Activated T-helper 9 cell treated with anti-CD3 and anti-CD28 coated beads, Interleukin-2, amount 50 U/mL, for 16 hours (primary cell): ENCODE measurements at places on chromosomes 6 and 20.
A peak's percentile ranks its signal among the peaks of the same experiment; 100 is the strongest.

DNA sequence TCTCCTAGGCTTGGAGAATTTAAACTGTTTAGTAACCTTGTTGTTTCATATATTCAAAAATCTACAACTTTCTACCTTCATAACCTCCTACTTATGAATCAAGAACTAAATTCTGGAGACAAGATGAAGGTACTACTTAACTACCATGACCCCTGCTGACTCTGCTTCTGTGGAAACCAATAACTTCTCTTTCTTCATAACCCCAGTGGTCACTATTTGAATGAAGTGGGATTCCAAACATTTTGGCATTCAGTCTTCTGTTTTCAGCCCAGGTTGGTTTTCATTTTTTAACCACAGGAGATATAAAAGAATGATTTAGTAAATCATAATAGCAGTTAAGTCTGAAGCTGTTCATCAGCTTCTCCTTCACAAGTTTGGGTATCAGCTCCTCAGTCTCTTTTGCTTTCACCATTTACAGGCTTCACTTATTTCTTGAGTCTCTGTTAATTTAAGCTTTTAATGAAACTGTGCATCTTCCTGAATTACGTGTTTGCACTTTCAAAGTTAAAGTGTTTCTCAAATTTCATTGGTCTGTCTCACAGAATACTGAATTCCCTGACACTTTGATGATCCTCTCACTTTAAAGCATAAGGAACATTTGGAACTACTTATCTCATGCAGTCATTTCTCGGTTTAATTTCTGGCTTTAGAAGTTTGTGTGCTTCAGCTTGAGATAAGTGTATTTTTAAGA is 9.5 kb downstream of the SENP6 start:
- DNase-seq = no peak

DNA sequence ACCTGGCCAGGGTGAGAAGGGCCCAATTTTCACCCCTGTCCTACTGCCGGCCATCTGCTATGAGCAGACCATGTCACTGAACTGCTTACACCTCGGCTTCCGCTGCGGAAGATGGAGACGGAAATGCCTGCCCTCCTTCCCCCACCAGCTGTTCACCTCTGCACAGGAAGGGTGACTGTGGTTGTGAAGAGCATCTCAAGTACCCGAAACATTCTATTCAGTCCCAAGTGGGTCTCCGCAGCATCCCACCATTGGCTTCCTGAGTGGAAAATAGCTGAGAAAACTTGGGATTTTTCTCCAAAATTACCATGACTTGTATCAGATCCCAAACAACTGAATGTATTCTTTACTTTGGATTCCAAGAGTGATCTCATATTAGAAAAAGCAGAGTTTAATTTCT is 16.1 kb downstream of the DOK5 start:
- DNase-seq = no peak

DNA sequence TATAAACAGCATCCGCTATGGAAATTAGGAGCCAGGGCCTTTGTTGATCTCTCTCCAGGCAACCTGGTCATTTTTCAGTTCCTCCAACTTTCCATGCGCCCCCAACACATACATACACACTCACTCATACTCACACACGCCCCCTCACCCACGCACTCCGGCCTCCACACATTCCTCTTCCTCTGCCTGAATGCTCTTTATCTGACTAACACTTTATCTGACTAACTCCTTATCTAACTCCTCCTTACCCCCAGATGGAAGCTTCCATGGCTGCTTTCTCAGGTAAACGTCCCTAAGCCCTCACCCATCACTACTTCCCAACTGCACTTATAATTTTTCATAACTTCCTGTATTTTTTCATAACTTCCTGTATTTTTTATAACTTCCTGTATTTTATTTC is 17.4 kb downstream of the CASS4 start:
- DNase-seq = peak; percentile 35

- DNase-seq = no peak
Measured at GRCh38 chr6:49653942-49654341, 17.3 kb upstream of the RHAG start.

DNA sequence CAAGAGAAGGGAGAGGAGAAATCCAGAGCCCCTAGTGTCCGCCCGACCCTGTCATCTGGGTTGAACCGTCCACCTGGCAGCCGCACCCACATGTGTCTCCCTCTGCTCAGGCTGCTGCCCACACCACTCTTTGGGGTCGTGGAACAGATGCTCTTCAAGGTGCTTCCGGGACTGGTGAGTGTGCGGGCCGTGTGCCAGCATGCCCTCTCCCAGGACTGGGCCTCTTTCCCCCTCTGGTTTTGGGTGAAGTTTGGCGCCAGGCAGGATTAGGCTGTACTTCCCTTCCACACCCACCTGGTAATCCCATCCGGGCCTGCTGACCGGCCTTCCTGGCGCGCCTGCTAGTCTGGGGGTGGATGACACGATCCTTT is 7.9 kb downstream of the BPIFB3 start:
- no peak for DNase-seq

DNA sequence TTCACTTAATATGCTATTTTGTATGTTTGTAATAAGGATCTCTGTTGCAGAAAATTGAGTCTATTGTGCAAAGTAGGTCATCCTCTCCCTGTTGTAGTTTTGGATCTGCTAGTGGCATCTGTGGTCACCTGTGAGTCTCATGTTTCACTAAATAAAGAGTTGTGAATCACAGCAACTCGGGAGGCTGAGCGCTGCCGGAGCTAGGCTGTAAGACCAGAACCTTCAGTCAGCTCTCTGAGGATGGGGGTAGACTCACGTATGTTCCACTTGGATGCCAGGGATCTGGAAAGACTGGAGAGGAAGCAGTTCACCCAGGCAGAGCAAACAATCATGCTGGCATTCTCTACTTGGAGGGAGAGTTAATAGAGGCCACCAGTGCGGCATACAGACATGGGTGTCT is 187.3 kb upstream of the FOXA2 start:
- DNase-seq = no peak

- DNase-seq = no peak
Measured at GRCh38 chr6:105192707-105193465, 13.1 kb upstream of the POPDC3 start.

DNA sequence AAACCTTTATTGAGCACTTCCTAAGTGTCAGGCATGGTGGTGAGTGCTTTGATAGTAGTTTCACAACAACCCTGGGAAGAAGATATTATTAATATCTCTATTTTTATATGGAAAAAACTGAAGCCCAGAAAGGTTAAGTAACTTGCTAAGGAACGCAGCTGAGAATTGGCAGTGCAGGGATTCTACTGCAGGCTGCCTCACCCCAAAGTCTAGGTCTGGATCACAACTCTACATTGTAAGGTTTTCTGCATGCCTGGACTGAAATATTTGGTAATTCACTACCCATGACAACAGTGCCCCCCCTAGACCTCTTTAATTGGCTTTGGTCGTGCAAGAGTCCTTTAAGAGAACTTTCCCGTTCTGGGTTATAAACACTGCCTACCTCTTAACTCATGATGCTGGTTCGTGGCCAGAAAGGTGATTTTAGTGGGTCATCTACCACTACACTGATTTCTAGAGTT is 67.1 kb upstream of the KCNQ5 start:
- no peak for DNase-seq

DNA sequence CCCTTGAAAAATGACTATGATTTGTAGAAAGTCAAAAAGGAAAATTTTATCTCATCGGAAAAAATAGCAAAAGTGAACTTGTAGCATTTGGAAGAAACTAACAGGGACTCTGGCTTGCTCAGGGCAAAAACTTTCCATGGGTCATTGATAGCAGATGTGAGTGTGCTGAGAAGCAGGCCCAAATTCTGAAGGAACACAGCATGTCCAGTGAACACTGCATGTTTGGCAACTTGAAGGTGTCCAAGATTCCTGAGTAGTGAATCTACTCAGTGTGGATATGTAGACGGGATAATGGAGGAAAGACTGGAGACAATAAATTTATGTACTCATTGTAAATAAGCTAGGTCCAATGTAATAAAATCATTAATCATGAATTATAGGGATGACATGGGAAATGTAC is 8.2 kb downstream of the SLC17A2 start:
- no peak for DNase-seq

GRCh38 chr6:3456898-3457709 is at the start of gene SLC22A23:
SLC22A23 (minus strand) TSS chr6:3457050; CDS start chr6:3456559, 491 bp downstream.
- peak; percentile 61 for DNase-seq

DNA sequence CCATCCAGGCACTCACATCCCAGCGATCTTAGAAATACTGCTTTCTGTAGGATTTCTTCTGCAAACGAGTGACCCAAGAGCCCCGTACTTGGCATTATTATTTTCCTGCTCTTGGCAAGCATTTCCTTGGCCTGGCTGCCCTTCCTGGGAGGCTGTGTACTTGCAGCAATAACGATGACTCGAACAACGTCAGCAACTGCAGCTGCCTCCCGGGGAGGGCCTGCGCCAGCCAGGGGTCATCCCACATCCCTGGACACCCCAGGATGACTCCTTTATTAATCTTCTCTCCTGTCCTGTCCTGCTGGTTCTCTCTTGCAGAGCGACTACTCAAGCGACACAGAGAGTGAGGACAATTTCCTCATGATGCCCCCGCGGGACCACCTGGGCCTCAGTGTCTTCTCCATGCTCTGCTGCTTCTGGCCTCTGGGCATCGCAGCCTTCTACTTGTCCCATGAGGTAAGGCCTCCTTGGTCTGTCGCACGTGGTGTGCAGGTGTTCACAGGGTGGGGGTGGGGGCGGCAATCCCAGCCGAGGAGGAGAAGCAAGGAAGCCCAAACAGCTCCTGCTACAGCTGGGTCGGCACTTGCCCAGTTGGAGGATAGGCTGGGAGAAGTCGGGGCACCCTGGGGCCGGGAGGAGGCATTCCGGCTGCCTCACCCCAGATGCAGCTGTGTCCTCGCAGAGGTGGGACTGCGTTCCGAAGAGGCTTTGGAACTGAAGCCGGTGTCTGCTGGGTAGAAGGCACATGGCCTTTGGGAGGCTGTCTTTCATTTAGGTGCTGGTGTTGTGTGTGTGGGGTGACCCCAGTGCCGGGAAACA is 115.3 kb downstream of the SYNDIG1 start:
- DNase-seq = no peak

DNA sequence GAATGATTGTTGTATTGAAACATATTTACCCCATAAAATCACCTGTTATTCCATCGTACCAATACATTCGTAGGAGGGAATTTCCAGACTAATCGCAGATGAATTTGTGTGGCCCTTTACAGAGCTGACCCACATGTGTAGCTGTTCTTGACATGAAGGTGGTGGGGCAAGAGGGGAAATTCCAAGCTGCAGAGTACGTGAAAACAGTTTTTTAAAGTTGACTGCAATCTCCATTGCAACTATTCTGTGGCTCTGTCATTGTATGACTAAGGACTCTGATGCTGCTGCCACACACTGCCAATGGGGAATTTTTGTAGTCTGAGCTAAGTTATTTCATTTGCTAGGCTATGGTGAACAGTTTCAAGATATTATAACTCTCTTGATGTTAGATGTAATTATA is 46.4 kb upstream of the ADTRP start:
- DNase-seq = no peak

DNA sequence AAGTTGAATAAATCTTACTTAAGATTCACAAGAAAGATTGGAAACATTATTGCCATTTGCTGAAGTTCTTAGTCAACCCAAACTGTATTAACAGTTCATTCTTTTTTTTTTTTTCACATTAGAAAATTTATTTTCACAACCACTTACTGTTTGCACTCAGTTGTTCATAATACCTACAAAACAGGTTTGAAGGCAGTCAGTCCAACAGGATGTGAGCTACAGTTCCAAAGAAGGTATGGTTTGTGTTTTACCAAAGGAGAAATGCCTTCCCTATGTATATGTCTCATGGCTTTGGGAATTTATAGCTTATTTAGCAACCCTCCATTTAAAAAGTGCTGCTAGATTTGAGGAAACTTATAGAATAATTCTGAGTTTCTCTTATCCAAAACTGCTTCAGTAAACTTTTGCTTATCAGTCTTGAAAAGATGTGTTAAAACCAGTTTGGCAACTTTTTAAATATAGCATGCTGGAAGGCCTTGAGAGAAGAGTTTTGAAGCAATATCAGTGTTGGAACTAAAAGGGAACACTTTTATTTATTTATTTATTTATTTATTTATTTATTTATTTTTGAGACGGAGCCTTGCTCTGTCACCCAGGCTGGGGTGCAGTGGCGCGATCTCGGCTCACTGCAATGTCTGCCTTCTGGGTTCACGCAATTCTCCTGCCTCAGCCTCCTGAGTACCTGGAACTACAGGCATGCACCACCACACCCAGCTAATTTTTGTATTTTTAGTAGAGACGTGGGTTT is 46.8 kb upstream of the RREB1 start:
- no peak for DNase-seq

DNA sequence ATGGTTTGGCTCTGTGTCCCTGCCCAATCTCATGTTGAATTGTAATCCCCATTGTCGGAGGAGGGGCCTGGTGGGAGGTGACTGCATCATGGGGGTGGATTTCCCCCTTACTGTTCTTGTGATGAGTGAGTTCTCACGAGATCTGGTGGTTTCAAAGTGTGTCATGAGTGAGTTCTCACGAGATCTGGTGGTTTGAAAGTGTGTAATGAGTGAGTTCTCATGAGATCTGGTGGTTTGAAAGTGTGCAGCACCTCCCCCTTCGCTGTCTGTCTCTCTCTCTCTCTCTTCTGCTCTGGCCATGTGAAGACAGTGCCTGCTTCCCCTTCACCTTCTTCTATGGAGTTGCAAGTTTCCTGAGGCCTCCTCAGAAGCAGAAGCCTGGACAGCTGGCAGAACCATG is 87.6 kb downstream of the MYLK4 start:
- no peak for DNase-seq

GRCh38 chr6:56223995-56224394 is 23.4 kb downstream of the COL21A1 start:
- DNase-seq = no peak

DNA sequence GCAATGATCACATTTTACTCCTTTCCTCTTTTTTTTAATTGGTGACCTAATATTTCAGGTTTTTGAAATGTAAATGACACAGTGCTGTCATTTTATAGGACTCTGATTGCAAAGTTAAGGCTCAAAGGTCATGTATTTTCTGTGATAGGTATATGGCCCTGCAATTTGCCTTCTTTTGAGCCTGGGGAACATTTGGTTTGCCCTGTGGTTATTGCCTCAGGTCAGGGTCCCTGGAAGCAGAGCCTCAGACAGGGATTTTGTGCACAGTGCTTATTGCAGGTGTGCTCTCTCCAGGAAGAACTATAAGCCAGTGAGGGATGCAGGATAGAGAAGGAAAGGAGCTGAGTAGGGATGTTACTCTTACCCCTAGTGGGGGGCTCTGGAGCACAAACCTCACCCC is 229.3 kb upstream of the ECI2 start:
- no peak for DNase-seq

DNA sequence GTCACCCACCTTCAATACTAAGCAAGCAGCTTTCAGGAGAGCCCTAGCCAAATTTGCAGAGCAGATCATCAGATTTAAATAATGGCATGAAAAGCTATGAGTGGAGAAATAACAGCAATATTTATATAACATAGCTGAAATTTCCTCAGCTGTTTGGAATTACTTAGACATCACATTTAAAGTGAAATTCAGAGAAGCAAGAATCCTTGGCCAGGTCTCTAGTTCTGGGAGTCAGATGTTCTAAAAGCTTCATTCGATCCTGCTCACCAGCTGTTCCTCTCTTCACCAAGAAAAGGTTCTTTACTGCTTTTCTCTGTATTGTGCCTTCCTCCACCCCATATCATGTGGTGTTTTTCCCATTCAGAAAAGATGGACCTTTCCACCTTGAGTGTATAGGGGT is 152.3 kb upstream of the JAG1 start:
- DNase-seq = no peak

GRCh38 chr6:53498649-53499048 is 46.3 kb downstream of the GCLC start:
- DNase-seq = no peak
